ENCODE measurements at places on chromosomes 2 and 18.

DNA sequence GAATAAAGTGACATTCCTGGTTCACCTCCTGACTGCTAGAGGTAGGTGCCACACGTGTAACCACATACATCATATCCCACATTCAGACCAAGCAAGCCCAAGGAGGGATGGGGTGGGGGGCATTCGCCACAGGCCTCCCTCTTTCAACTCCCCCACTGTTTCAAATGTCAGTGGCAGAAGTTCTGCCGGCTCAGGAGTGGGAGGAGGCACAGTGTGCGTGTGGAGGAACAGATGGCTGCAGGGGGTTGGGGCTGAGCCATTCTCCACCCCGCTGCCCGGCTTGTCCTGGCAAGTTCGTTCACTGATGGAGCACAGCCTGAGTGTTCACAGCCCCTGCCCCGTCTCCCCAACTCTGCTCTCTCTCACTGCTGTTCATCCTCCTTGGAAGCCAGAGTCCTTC lies 75.4 kb upstream of the TANC1 start:
- no peak for ATAC-seq

DNA sequence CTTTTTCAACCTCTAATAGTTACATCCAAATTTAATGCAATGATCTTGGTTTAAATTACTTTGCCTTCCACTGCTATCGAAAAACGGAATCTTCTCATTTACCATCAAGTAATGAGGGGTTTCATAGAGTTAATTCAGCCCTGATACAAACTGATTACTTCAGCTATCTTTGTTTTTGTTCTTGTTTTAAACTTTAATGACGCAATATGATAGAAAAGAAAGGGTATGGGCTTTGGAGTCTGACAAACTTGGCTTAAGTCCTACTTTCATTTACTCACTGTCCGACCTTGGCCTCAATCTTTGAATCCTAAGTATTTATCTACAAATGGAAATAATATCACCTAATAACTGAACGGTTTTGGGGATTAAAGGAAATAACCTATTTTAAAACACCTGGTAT lies 16.1 kb downstream of the ADAM17 start:
- no peak for ATAC-seq

DNA sequence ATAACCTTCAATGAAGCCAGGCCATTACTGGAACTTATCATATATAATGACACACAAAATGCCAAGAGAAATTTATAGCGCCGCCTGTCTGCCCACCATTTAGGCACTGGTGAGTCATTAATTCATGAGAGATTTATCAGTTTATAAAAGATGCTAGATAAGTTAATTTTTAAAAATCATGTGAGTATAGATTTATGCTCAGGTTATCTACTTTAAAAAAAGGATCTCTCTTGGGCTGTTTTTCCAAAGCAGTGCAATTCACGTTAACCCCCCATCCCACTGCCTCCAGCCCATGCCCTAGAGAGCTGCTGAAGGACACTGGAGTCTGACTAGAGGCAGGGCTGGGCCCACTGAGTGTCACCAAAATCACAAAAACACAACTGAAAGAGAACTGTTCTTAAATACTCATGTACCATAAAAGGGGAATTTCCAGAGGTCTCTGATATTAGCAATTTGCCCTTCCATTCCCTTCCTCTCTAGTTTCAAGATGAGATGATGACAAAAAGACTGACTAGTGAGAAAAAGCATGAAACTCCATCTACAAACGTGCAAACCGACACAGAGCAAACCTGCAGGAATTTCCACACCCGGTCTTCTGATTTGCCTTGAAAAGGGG lies 160.8 kb downstream of the BCL2 start:
- ATAC-seq, result peak; percentile 25

DNA sequence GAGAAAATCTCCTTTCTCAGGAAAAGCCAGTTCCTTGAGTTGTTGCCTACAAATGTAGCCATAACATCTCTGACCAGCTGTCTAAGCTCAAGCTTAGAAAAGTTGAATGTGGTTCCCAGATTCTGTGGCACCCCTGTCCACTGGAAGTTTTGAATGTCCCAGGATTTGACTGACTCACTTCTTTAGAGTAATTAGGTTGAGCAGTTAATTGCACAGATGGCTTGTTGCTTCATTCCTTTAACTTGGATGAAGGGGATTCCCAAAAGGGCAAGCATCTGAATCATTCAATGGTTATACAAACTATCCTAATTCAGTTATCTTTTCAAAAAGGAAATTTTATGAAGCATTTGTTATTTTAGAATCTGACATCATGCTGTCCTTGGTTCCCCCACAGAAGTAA lies 374.7 kb downstream of the LNPK start:
- ATAC-seq, result no peak

- no peak for ATAC-seq
These were observed 297.4 kb downstream of the SMAD2 start for GRCh38 chr18:47632970-47633635.

DNA sequence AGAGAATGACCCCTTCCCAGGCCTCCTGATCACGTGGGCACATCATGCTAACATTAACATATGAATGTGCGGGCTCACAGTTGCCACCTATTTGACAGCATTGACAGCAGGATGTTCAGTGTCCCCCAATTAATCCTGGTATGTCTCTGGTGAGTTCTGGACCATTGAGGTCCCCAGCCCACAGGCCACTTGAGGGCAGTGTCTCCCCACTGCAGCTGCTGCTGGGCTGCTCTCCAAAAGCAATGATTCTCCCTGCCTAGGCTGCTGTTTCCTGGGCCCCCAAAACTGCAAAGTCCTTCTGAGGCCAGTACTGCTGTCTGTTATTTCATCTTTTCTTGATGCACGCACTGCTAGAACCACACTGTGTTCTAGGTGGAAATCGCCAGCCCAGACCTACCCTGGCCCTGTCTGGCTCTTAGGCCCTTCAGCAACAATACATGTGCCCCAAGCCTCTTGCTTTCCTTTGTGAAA lies 52.7 kb upstream of the MAPK4 start:
- ATAC-seq, result no peak

- peak; percentile 36 for ATAC-seq
These were observed 22.7 kb downstream of the MGAT5 start for GRCh38 chr2:134276381-134277172.

DNA sequence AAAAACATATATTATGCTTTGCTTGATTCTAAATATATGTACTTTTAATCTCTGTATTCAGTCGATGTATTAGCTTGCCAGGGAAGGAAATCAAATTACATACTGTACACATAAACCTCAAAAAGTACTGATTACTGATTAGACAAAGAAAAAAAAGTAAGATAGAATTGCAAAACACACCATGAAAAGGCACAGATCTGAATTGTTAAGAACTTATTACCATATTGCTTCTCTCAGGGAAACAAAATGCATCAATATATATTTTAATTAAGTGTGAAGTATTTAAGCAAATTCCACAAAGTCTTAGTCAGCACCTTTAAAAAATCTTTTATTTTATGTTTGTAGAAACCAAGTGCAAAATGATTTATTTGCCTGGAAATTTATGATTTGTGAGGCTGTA lies 309.3 kb downstream of the RNF144A start:
- ATAC-seq, result no peak

DNA sequence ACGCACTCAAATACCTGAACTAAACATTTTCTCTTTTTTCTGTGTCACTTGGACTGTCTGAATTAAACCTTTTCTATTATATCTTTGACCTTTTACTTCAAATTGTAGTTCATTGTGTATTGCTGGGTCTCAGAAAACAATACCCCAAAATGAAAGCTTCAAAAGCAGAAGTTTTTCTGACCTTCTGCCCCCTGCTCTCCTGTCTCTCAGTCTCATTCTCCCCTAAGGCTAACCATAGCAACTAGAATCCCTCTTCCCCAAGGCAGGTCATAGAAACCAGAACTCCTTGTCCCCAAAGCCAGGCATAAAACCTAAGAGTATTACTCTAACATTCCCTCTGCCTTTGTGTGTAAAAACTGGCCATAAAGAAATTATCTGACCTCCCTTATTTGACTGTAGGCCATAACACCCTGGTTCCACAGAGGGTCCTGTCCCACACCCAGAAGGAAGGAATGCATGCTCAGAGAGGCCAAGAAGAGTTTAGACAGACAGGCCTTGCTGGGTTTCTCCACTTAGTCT lies 93.5 kb upstream of the B3GNT2 start:
- no peak for ATAC-seq

- ATAC-seq, result no peak
These were observed 35.4 kb upstream of the GPR17 start for GRCh38 chr2:127610561-127610960.

GRCh38 chr2:67503066-67503795 lies 106.1 kb downstream of the ETAA1 start:
- no peak for ATAC-seq

DNA sequence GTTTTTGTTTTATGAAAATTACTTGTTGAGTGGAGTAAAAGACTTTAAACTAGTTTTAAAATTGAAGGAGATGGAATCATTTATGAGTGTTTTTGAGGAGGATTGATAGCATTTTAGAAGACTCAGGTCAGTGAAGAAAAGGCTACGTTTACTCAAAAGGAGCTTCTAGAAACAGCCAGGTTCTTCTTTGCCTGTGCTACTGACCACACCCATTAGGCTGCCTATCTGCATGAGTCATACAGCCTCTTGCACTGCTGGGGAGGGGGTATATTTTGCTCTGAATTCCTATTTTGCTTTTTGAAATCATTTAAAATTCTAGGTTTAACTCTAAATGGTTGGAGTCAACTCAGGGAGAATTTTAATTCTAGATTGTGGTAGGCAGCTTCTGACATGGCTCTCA lies 22.3 kb downstream of the EFEMP1 start:
- no peak for ATAC-seq

DNA sequence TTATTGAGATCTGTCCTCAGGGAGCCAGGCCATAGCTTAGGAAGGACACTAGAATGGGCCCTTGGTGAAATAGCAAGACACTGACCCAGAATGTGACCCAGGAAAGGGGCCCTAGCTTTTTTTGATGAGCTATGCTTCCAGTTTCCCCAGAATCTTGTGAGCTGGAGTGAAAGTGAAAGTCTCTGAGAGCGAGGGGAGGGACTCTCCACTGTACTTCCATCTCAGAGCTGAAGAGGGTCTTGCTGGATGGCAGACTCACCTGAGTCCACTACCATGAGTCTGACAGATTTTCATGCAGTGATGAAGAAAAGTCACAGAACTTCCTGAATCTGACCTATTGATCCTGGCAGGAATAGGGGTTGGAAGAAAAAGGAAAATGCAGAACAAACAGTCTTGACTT lies 3.1 kb downstream of the ARHGAP25 start:
- ATAC-seq, result peak; percentile 25

DNA sequence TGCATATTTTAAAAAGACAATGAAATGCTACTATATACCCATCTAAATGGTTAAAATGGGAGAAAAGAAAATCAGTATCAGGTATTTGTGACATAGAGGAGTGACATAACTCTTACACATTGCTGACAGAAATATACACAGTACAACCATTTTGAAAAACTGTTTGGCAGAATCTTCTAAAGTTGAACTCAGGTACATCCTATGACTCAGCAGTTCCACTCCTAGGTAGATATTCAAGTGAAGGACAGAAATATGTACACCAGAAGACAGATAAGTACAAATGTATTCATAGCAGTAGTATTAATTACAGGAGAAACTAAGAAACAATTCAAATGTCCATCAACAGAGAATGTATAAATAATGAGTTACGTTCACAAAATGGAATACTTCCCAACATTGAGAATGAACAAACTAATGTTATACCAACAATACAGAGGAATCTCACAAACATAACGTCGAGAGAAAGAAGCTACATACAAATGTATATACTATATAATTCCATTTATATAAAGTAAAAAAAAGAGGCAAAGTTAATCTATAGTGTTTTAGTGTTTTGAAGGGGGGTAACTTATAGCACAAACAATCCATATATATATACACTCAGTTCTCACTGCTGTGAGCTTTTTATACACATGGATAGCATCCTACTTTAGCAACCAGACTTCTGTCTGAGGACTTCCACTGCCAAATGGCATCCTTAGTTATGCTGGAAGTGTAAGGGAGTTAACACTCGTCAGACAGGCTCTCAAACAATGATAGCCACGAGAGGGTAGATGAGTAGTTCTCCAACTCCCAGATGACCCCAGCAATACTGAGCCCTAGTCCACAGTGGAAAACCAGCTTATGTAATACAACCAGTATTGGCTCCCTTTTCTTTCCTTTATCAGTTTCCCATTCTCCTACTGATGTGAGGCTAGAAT lies 172.5 kb downstream of the NBAS start:
- ATAC-seq, result no peak

GRCh38 chr2:3729786-3730185 lies 26.4 kb downstream of the DCDC2C start:
- ATAC-seq, result no peak
